ENCODE measurements at places on chromosomes 5 and 9.

DNA sequence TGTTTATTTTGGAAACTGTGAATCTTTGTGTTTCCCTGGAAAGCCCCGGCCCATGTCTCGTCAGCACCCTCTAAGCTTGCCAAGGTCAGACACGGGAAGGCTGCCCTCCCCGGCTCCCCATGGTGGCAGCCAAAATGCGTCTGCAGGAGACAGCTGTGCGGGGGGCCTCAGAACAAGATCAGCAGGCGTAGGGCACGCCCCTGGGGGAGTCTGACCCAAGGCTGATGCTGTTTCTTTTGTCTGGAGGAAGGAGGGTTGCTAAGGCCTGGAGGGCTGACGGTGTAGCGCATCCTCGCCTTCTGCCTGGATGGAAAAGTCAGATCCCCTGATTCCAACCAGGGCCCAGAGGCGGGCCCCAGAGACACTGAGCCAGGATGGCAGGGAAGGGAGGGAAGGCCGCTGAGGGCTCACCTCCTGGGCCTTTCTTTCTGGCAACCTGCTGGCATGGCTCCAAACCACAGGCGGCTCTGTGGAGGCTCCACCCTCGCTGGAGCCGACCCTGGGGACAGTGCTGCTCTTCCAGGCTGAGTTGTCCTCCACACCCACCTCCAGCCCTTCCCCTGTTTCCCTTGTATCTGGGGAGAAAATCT is 57.2 kb downstream of the OLFM1 start:
- no peak for DNase-seq

- no peak for DNase-seq
Observed at GRCh38 chr9:136426787-136427186, 12.9 kb downstream of the INPP5E start.

- DNase-seq, result no peak
Observed at GRCh38 chr9:120579139-120580050, 572 bp downstream of the CDK5RAP2 start.

DNA sequence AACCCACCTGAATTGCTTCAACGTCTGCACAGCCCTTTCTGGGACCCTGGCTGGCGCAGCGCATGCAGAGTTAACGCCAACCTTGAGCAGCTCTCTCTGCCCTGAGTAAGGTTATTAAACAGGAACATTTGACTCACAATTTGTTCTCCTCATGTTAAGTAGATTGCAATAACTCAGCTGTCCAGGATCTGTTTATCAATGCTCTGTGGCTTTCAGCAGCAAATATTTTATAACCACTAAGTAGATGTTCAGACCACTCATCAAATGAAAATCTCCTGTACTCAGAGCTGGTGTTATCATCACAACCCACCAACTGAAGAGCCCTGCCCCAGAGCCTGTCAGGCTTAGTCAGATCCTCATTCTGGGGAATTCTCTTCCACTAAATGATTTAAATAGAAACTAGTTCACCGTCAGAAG is 403.0 kb downstream of the ZNF608 start:
- no peak for DNase-seq

DNA sequence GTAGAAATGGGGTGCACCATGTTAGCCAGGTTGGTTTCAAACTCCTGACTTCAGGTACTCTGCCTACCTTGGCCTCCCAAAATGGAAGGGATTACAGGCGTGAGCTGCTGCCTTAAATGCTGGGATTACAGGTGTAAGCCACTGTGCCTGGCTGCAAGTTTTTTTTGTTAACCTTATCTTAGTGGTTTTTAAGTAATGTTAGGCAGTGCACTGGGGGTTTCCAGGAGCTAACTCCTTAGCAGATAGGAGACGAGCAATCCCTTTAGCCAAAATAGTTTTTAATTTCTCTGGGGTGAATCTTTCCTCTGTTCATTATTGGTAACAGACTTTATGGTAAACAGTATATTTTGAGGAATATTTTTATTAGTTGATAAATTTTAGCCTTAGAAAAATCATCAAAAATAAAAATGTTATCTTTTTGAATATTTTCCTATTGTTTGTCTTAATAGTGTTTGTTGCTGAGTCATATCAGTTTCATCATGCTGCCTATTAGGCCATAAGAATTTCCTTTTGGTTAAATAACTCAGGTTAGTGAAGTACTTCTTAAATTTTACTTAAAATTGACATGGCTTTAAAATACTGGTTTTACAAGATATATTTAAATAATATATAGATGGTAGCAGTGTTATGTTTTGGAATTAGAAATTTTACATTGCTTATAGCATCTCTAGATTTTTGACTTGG is 37.9 kb downstream of the LMNB1 start:
- no peak for DNase-seq

GRCh38 chr5:149820536-149821510 is 90.7 kb downstream of the PPARGC1B start:
- DNase-seq, result no peak

- no peak for DNase-seq
Observed at GRCh38 chr5:128304791-128305190, 221.2 kb downstream of the SLC12A2 start.

GRCh38 chr9:137295238-137295811 is 6.7 kb downstream of the NRARP start:
- no peak for DNase-seq

DNA sequence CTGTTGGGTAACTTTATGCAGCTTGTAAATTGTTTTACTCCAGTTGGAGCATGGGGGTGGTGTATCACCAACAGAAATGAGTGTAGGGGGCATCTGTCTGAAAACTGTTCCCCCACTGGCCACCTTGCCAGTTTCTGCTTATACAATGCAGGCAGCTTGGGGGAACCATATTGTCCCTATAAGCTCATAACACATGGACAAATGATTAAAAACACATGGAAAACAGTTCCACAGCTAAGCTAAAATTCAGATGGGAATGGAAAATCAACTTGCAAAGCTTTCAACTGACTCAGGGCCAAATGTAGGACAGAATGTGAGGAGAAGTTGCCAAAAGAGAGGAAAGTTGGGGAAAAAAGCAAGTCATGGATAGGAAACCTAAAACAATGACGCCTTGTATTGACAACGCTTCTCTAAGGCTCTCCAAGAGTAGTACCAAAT is 7.9 kb upstream of the CER1 start:
- DNase-seq, result no peak

DNA sequence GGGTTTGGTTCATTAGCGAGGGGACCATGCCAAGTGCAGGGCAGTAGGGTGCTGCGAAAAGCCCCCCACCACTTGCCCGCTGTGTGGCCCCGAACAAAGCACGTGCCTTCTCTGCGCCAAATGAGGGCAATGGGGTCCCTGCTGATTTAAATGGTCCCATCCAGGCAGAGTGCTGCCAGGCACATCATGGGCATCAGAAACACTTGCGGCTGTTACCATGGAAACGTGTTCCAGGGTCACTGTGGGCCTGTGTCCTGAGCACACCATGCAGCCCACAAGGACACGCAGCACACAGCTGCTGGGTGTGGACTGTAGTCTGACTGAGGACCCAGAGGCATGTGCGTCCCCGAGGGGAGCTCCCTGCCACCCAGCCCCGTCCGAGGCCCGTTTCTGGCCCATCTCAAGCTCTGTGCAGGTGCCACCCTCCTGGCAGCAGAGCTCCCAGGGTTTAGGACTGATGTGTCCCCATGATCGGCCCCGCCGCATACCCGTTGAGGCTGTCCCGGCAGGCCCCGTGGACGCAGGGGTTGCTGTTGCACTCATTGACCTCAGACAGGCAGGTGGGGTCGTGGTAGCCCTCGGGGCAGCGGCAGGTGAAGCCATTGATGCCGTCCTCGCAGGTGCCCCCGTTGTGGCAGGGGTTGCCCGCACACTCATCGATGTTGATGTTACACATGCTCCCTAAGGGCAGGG is 31.3 kb upstream of the SEC16A start:
- no peak for DNase-seq

- no peak for DNase-seq
Observed at GRCh38 chr5:65020492-65020891, 251.8 kb downstream of the CWC27 start.

DNA sequence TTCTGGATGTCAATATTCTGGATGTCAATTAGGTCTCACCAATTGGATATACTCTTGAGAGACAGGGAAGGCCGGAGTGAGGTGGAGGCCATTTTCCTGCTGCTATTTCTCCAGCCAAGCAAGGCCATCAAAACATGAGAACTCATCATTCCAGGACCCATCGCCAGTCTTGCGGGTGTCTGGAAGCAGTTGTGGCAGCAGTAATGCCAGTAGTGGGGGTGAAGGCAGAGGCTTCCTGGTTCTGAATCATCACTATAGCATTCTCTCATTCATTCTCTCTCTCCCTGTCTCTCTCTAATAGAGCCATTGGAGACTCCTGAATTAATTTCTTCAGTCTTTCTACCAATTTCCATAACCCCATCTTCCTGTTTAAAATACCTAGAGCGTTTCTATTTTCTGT is 71.8 kb downstream of the EGFLAM start:
- DNase-seq, result no peak

DNA sequence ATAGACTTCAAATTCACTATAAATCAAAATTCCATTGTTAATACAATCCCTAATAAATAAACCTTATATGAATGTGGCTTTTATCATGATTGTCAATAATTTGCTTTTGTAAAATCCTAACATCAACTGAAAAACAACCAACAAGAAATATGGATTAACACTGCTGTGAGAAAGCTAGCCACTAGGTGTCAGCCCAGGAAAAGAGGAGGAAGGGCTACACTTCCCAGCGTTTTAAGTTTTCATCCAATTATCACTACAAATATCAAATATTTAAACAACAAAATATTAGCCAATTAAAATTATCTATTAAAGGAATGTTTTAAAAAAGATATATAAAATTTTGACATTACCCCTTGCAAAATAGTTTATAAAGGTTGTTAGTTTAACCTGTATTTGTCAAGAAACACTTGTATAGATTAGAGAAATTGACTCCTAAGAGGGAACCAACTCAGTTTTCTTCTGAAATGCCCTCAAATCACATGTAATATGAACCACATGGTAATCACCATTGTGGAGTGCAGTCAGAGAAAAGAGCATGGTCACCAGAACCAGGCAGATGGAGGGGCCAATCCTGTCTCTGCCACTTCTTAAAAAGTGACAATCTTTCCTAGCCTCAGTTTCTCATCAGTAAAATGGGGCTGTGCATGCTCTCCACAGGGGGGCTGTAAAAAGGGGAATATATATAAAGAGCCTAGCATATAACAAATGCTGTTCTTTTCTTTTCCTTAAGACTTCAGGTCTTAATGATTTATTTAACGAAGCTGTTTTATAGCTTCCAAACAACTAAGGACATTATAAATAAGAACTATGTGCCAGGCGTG is 188.2 kb downstream of the CRB2 start:
- DNase-seq, result no peak

DNA sequence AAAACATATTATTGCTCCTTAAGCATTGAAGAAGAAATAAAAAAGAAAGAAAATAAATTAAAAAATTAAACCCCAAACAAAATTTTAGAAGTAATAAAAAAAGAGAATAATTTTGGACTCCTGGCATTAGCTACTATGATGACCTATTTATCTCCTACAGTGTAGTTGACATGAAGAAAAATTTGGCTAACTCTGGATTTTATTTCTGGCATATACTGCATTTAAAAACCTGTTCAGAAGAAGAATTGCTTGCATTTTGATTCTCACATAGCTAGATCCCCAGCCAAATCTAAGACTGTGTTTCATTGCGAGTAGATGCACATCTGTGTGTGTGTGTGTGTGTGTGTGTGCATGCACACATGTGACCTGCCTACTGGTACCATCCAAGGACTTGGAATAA is 30.1 kb upstream of the GABRG2 start:
- no peak for DNase-seq

- no peak for DNase-seq
Observed at GRCh38 chr5:60223342-60223741, 329.8 kb upstream of the PDE4D start.

DNA sequence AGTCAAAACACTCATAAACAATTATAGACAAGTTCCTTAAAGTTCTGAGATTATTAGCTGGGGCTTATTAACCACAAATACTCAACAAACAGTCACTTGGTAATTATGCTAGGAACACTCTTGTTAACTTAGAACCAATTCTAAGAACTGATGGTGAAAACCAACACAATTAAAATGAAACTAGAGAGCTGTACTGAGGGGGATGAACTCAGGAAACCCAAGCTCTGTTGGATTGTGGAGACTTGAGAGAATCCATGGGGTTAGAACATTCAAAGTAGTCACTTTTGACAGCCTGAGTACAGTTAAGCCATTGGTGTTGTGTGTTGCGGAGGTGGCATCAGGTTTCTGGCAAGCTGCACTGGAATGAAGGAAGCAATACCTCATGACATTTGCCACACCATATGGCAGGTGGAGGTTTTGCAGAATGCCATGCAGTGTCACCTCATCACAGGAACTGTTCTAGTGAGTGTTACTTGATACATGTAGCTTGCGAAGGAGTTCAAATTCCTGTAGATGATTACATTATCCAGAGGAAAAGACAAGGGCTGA is 480.9 kb upstream of the CD180 start:
- DNase-seq, result no peak

DNA sequence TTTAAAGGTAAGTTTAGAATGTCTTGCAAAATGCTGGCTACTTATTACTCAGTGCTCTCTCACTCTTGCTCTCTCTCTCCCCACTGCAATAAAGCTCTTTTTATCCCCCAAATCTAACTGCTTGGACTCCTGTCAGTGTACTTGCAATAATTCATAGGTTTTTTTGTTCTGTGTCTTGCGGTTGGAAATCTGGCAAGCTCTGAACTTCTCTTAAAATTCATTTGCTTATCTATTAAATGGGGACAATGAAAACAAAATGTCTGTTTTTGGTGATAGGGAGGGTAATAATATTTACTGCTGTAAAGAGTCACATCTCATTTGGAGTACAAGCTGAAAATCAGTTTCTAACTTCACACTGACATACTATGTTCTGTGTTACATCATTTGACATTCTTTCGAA is 18.7 kb upstream of the OR13D1 start:
- DNase-seq, result no peak

DNA sequence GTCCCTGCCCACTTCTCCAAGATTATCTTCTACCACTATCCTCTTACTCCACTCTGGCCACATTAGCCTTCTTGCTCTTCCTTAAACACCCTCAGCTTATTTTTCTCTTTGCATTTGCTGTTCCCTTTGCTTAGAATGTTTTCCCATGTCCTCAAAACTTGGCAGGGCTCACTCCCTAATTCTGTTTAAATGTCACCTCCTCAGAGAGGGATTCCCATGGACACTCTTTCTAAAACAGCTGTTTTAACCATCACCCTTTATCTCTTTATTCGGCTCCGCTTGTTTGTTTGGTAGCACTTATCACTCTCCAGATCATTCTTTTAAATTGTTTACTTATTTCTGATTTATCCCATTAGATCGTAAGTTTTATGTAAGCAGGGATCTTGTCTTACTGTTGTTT is 278.5 kb downstream of the CWC27 start:
- DNase-seq, result no peak

DNA sequence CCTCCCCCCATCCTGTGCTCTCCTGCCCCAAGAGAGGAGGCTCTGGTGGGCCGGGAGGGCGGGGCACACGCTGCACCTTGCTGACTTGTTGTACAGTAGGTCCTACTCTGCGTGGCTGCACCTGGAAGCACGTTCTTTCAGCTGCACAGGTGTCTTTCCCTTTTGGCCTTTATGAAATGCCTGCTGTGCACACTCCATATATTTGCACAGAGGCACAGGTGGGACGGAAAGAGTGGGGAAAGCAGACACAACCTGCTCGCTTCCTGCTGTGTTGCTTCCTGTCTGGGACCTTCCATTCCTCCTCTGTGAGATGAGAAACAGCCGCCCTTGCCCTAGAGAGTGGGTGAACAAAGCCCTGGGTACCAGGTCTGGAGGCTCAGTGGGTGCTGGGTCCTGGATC is 4.8 kb downstream of the USP20 start:
- no peak for DNase-seq
